ENCODE measurements at places on chromosomes 5 and 9.

DNA sequence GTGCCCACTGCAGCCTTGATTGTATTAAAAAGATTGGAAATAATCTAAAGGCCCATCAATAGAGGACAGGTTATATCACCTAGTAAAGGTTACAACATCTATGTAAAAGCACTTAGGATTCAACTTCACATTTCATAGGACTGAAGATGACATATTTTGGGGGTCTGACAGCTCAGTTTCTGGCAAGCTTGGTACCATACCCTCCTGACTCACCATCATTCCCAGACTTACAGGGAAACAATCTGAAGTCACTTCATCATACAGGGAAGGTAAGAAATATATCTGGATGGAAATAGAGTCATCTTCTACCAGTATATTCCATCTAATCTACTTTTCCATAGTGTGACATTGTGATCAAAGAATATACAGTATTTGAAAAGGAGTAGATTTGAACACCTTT, 28.8 kb upstream of the DAB2 start:
- no peak for DNase-seq

DNA sequence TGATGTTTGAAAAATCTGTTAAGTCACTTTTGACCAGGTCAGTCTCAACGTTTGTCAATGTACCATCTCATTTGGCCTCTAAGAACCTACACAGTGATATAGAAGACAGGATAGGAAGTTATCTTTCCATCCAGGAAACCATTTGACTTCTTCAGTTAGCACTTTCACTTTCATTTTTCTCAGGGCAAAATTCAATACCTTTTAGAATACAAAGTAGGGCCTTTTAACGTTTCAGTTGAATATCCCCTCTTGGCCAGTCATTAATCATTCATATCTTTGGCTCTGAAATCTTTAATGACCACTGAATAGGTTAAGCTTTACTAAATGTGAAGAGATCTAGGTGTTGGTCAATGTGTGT, 101.1 kb upstream of the GNAQ start:
- no peak for DNase-seq

GRCh38 chr5:171269717-171270116, 39.3 kb upstream of the TLX3 start:
- DNase-seq = peak; percentile 51

- no peak for DNase-seq
Observed at GRCh38 chr9:125950880-125951471, 203.8 kb downstream of the PBX3 start.

DNA sequence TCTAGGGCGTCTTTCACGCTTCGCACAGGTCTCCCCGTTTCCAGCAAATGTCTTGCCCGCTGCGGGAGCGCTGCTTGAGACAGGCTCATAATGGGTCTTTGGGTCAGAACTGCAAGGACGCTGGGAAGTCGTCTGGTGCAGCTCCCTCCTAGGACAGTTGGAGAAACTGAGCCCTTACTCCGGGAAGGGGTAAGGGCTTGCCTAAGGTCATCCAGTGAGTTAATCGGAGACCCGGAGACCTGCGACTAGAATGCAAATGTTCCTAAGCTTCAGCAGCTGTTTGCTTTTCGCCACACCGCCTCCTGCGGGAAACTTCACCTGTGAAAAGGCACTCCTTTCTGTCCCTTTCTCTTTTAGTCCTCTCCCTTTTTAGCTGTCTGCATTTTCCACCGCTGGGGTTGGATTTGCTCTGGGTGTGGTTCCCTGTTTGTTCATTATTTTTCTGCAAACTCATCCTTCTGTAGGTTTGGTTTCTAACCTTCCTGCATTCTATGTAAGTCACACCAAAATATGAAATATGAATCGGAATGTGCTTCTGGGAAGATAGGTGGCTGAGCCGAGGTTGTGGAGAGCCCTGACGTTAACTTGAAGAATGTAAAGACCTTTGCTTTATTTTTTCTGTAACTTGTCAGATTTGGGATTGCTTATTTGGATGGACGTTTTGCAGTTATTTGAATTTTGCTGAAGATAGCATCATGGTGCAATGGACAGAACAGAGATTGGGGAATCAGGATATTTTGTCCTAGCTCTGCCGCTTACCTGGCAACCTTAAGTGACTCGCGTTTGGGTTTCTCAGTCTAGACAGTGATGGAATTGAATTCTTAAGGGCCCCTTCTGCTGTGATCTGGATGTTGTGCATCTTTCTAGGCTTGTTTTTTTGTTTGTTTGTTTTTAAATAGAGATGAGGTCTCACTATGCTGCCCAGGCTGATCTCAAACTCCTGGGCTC, 909 bp downstream of the SLC36A1 start:
- peak; percentile 48 for DNase-seq

DNA sequence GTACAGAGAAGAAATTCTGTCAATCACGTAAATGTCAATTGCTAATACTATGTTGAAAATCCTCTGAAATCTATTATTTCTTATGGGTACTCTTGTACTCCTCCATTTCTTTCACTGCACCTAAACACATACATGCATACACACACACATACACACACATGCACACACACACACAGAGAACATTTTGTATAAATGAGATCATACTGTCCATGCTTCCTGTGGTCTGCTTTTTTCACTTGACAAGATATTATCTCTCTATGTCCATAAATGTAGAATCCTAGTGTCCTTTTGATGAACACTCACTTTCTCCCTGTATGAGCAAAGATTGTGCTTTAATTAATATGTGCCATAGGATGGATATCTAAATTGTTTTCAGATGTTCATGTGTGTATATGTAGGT, 32.7 kb upstream of the TLR4 start:
- no peak for DNase-seq

- no peak for DNase-seq
Observed at GRCh38 chr9:133656211-133657119, 20.3 kb downstream of the DBH start.

- peak; percentile 31 for DNase-seq
Observed at GRCh38 chr5:112691758-112692157, 45.9 kb upstream of the APC start.

DNA sequence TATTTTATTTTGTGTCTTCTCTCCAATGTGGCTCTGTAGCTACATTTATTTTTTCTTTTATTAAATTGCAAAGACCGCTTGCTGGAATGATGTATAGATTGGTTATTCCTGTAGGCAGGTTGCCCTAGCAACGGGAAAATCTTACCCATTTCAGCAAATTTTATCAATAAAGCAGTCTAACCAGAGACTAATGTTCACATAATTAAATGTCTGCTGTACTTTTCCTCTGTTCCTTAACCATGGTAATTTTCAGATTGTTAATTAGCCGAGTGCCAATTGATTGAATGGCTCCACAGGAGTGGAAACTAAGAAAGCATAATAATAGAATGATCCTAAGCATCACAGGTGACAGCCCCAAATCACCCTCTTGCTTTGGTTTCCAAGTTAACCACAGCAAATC, 134.8 kb downstream of the BASP1 start:
- DNase-seq = no peak

- no peak for DNase-seq
Observed at GRCh38 chr5:159218595-159219023, 9.3 kb upstream of the RNF145 start.

DNA sequence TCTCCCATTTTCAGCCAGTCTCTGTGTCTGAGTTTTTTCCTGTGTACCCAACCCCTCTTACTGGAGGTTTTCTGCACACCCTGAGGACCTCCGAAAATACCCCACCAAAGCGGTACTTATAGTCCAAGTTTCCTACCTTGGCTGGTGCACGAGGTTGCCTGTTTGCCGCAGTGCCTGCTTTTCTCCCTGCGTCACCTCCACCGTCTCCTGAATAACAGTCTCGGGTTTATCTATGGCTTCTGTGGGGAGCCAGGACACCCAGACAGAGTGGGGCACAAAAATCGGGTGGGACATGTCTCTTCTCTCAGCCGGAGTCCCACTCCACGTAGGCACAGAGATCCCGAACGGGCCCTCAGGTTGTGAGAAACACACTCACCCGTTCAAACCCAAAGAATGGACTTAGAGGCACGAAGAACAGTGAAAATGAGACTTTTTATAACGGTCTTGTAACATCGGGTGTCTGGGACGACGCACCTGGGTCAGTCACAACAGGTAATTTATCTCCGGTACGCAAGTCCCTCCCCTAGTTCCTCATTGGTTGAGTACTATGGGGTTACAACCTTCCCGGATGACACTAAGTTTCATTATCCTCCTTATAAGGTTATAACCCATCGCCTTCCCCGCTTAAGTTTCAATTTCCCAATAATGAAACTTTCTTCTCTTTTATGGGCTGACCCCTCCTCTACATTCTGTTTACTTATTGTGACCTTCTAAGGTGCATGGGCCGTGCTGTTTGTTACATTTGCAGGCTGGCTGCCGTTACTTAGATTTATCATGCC, 970.2 kb upstream of the COX7C start:
- DNase-seq = peak; percentile 36

Measured in epithelial cell of esophagus (primary cell).